SW480 (cell line): ENCODE measurements at places on chromosomes 4 and X.

- DNase-seq = no peak
These were observed 46.9 kb downstream of the STK32B start for GRCh38 chr4:5098176-5098575.

DNA sequence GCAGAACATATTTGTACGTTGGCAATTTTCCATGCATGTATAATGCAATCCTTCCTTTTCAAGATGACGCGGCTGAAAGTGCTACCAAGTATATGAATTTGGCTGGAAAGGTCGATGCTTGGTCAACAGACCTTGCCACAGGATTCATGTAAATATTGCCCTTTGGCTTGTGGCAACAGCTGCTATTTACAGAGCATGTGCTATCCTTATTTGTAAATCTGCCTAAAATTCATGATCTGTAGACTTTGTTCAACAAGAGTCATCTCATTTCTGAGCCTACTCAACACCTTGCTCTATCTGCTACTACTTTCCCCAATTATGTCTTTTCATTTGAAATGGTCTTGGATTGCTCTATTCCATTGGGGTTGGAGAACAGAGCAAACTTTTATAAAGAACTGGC is 1.9 kb upstream of the SMARCA1 start:
- no peak for DNase-seq

DNA sequence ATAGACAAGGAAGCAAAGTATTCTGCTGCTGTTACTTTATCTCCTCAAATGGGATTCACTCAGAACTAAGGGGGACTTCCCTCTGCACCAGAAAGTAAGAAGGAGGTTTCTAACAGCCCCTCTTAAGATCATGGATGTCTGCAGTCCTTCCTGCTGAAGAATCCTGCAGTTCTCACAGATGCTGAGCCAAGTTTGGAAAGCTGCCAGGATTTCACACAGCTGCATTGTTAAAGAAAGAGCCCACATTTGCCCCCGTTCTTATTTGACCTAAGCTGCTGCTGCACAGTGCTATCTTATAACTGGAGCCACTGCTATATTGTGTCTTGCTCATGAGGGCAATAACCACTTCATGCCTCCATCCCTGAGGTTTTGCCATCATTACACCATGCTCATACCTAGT is 81.1 kb downstream of the FAAH2 start:
- no peak for DNase-seq

- DNase-seq = no peak
These were observed 23.6 kb upstream of the GPRASP1 start for GRCh38 chrX:102627640-102628039.

GRCh38 chr4:94537921-94538628 is 86.3 kb downstream of the PDLIM5 start:
- DNase-seq = no peak

DNA sequence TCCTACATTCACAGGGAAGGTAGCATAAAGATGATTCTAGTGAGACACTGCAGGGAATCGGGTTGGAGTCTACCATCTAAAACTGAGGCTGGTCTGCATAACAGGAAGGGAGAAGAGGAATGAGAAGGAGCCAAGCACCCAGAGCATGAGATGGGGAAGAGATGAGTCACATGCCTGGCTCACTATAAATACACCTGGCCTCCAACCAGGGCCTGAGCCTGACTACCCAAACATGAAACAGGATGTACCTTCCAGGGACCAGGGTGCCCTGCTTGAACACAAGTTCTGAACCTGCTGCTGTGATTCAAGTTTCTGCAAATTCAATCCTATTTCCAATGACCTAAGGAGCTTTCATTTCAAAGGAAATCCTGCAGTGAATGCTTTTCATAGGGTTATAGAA is 24.9 kb downstream of the CD99L2 start:
- no peak for DNase-seq

GRCh38 chrX:110000847-110001713 is 1.8 kb upstream of the TMEM164 start:
- no peak for DNase-seq

DNA sequence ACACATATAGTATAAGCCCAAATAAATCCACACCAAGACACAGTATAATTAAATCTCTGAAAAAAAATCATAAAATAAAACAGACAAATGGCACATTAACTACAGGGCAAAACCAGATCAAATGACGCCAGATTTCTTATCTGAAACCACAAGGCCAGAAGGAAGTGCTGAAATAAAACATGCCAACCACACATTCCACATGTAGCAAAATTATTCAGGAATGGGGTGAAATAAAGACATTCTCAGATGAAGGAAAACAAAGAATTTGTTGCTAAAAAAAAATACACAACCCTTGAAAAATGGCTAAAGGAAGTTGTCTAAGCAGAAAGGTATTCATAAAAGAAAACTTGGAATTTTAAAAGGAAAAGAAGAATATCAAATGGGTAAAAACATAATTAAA is 4.5 kb upstream of the DCAF12L1 start:
- no peak for DNase-seq

- DNase-seq = no peak
These were observed 54.2 kb downstream of the RHOXF2B start for GRCh38 chrX:120023259-120023658.
